Lower lobe of right lung (tissue), 2 donors: ENCODE measurements at places on chromosomes 7 and 10. TPM values are rescaled to one million over a fixed set of nuclear protein-coding genes. Genes with fewer than 3 reads are reported as not detected.

GRCh38 chr10:132752378-132752777 lies 33.6 kb downstream of the NKX6-2 start:
- H3K4me1 ChIP-seq: no peaks in the 10 kb centered on the region
- peaks cover 59% of the 10 kb centered on the region for H3K36me3 ChIP-seq
- H3K27me3 ChIP-seq: no peaks in the 10 kb centered on the region

Gene PDCD11
- total RNA-seq: 21.6 TPM

- peaks cover 41% of the 10 kb centered on the region for H3K27me3 ChIP-seq
- peaks cover 13% of the 10 kb centered on the region for H3K4me1 ChIP-seq
- H3K4me3 ChIP-seq: peak within 1 kb of the TSS; percentile 52
- peak; percentile 93 for DNase-seq
- H3K36me3 ChIP-seq: no peaks in the 10 kb centered on the region
Observed at GRCh38 chr7:73770002-73770859, at the start of gene CLDN3. TSS of gene CLDN3 (minus strand) at chr7:73770270. CDS start at chr7:73770049, 221 bp downstream.

DNA sequence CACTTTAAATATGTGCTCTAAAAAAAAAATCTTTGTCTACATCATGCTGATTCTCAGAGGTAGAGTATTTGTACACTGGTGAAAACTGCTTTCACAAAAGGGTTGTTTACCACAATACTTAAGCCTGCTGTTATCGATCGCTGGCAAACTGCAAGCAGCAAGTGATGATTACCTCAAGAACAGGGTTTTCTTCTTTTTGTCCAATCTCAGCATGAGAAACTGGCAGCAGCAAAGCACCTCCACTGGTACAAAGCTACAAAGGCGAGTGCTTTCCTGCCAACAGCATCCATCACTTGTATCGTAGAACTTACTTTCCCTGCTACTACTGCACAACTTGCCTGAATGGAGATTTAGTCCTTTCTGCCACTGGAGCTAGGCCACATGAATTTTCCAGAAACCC lies 276.5 kb downstream of the DGKB start:
- no peaks in the 10 kb centered on the region for H3K4me1 ChIP-seq
- no peak overlapping the region for H3K4me3 ChIP-seq
- H3K36me3 ChIP-seq: no peaks in the 10 kb centered on the region
- H3K27me3 ChIP-seq: no peaks in the 10 kb centered on the region
- no peak overlapping the region for H3K27ac ChIP-seq
- no peak for DNase-seq

DNA sequence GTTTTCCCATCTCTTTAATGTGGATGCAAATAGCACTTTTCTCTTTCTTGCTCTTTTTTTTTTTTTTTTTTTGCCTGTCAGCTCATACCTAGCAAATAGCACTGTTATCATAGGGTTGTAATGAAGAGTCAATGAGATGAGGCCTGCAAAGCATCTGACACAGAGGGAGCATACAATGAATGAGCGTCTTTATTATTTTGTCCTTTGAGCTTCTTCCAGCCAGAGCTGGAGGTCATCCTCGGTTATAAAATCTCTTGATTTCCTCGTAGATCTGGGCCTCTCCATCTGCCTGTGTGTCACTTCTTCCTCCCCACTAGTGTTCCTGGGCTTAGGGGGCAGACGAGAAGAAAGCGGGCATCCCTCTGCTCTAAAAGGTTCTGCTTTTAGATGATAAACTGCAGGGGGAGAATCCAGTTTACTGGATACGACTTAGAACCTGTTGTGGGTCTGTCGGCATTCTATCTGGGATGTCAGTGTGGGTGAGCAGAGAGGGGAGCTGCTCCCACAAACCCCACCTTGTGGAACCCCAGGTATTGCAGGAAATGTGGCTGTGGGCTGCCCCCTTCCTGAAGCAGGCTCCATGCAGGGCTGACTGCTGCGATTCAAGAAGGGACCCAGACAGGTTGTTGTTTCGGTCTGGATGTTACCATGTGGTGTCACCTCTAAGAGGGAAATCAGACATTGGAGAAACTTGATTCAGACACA lies 135.8 kb upstream of the GPR26 start:
- H3K27ac ChIP-seq: no peak overlapping the region
- no peaks in the 10 kb centered on the region for H3K27me3 ChIP-seq
- DNase-seq: no peak
- H3K36me3 ChIP-seq: no peaks in the 10 kb centered on the region
- no peak overlapping the region for H3K4me3 ChIP-seq

- peaks cover 16% of the 10 kb centered on the region for H3K4me1 ChIP-seq
- H3K27ac ChIP-seq: no peak overlapping the region
- no peak overlapping the region for H3K4me3 ChIP-seq
- no peak for DNase-seq
- peaks cover 91% of the 10 kb centered on the region for H3K36me3 ChIP-seq
Observed at GRCh38 chr10:11260170-11260569, 242.5 kb downstream of the CELF2 start.

DNA sequence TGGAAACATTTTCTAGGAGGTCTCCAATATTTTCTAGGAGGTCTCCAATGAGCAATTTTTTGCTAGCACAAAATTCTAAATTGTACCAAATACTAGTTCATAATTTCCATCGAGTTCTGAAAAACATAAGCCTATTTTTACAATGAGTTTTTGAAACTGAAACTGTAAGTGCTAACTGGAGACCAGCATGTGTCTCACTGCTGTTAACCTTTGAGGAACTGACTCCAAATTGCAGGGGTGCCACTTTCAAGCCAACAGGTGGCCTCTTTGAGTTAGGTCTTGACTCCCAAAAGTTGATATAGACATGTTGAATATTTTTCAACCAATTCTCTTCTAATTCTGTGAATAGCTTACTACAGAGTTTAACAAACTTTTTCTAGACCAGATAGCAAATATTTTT lies 58.8 kb downstream of the CAV1 start:
- no peaks in the 10 kb centered on the region for H3K27me3 ChIP-seq
- H3K4me1 ChIP-seq: peaks cover 10% of the 10 kb centered on the region
- H3K4me3 ChIP-seq: no peak overlapping the region
- H3K27ac ChIP-seq: peak overlapping the region; percentile 14

Gene CYP3A5
- 15.5 TPM for total RNA-seq

DNA sequence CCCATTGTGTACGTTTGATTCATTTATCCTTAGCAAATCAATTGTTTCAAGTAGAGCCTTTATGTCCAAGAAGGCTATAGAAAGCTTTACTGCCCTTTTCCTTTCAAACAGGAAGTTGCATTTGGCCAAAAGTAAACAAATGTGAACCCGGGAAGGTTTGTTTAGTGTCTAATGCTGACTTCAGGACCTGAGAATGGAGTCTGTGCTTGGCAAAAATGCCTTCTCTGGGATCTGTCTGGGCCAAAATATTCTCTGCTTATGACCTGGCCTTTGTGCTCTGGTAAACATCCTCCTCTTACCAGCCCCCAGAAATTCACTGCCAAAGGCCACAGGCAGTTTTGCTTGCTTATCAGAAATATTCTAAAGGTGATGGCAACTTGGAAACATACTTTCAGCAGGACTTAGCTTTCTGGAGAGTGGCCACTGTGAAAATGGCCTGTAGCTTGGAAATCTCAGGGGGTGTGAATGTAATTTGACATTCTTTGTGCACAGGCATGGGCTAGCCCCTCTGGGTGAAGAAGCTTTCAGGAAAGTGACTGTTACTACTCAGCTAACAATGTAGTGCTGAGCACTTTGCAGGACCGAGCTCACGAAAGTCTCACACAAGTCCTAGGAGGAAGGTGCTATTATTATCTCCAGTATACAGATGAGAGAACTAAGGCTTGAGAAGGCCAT lies 199.5 kb downstream of the PTEN start:
- no peak for DNase-seq
- H3K27ac ChIP-seq: peak overlapping the region; percentile 56
- no peak overlapping the region for H3K4me3 ChIP-seq
- peaks cover 61% of the 10 kb centered on the region for H3K4me1 ChIP-seq
- no peaks in the 10 kb centered on the region for H3K36me3 ChIP-seq
- no peaks in the 10 kb centered on the region for H3K27me3 ChIP-seq

- no peaks in the 10 kb centered on the region for H3K27me3 ChIP-seq
- H3K4me1 ChIP-seq: no peaks in the 10 kb centered on the region
- no peak overlapping the region for H3K27ac ChIP-seq
- no peak overlapping the region for H3K4me3 ChIP-seq
Observed at GRCh38 chr7:48971173-48971572, 46.8 kb downstream of the CDC14C start.

DNA sequence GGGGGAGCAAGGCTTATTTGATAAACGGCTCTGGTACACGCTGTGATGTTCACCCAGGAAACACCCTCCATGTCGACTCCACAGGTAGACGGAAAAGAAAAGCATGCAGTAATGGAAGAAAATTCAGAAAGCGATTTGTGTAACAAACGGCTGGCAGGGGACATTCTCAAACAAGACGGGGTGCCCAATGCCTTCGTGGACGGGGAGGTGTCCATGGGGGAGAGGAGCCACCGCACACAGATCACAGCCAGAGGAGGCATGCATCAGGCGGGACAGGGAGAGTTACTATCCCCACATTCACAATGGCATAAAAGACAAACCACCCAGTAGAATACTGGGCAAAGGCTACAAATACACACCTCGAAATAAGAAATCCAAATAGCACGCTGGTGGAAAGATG lies 20.1 kb downstream of the CNPY1 start:
- no peaks in the 10 kb centered on the region for H3K4me1 ChIP-seq
- DNase-seq: no peak
- peaks cover 55% of the 10 kb centered on the region for H3K27me3 ChIP-seq

DNA sequence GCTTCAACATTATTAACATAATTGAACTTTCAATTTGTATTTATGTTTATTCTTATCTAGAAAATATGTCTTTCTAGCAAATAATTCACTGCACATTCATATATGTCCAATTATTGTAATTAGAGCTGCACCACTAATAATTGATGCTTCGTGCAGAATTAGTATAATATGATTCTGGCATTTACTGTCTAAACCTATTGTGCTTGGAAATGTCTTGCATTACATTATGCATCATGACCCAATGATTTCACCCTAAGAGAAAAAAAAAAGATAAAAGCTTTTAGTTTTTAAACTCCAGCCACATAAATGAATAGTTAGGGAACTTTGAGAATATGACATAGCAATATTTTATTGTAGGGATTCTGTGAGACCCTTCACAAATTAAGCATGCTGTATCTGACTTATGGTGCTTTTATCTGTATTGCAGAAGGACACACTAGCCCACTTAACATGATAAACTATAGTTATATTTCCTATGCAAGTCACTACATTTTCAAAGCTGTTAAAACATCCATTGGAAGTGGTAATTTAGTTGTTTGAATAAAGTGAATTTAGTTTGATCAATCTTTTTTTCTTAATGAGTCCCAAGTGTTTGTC lies 1609.1 kb downstream of the REEP3 start:
- no peaks in the 10 kb centered on the region for H3K4me1 ChIP-seq
- no peak for DNase-seq
- H3K27ac ChIP-seq: no peak overlapping the region
- H3K27me3 ChIP-seq: no peaks in the 10 kb centered on the region
- no peak overlapping the region for H3K4me3 ChIP-seq
- no peaks in the 10 kb centered on the region for H3K36me3 ChIP-seq
